ENCODE measurements at places on chromosomes 1 and 21.

- DNase-seq: no peak
These were observed 19.1 kb downstream of the C1orf116 start for GRCh38 chr1:207013321-207014085.

DNA sequence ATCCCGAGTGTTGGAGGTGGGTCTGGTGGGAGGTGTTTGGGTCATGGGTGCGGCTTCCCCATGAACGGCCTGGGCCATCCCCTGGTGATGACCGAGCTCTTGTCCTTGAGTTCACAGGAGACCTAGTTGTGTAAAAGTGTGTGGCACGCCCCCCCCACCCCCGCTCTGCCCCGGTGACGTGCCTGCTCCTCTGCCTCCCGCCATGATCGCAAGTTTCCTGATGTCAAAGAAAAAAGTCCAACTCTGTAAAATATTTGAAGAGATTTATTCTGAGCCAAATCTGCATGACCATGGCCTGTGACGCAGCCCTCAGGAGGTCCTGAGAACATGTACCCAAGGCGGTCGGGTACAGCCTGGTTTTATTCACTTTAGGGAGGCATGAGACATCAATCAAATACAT, 125.1 kb upstream of the COL6A1 start:
- DNase-seq: no peak

- DNase-seq: no peak
These were observed 169.6 kb downstream of the RYR2 start for GRCh38 chr1:237211540-237211939.

- no peak for DNase-seq
These were observed 14.2 kb downstream of the PODN start for GRCh38 chr1:53076165-53076564.

- DNase-seq: peak; percentile 17
These were observed 703 bp downstream of the PUM1 start for GRCh38 chr1:31064718-31065309.

DNA sequence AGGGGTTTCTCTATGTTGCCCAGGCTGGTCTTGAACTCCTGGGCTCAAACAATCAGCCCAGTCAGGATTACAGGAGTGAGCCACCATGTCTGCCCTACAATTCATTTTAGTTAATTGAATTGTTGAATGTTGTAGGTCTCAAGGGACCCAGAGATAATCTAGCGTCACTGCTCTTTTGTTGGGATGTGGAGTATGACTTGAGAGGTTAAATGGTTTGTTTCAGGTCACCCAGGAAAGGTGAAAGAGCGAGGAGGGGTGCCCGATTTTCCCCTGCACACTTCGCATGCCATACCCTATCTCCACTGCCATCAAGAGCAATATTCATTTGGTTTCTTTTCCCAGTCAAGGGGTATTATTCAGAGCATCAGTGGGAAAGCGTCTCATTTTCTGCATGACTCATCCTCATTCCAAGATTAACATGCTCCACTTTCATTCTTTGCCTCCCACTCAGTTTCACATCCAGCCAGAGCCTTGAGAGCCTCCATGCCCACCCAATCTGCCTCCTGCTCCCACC, 13.1 kb upstream of the SLC30A1 start:
- DNase-seq: peak; percentile 89

DNA sequence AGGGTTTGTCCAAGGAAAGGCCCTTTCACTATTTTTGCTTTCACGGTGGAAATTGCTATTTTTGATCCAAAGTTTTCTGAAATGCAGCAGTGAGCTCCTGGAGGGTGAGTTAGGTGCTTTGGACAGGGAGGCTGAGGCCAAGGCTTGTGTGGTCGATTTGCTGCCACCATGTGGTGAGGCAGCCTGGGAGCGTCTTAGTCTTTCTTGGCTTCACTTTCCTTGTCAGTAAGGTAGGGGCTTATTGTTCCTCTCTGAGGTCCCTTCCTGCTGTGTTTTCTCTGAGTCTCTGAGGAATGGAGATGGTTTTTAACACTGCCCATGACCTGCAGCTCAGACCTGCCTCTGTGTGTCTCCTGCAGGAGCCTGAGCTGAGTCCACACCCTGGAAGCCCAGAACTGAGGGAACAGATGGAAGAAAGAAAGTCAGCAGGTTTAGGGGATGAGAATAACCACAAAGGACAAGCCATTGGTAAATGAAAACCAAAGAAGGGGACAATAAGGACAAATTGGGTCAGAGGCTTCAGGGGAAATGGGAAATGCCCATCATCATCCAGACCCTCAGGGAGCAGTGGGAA, 20.1 kb upstream of the S100A10 start:
- DNase-seq: peak; percentile 56

DNA sequence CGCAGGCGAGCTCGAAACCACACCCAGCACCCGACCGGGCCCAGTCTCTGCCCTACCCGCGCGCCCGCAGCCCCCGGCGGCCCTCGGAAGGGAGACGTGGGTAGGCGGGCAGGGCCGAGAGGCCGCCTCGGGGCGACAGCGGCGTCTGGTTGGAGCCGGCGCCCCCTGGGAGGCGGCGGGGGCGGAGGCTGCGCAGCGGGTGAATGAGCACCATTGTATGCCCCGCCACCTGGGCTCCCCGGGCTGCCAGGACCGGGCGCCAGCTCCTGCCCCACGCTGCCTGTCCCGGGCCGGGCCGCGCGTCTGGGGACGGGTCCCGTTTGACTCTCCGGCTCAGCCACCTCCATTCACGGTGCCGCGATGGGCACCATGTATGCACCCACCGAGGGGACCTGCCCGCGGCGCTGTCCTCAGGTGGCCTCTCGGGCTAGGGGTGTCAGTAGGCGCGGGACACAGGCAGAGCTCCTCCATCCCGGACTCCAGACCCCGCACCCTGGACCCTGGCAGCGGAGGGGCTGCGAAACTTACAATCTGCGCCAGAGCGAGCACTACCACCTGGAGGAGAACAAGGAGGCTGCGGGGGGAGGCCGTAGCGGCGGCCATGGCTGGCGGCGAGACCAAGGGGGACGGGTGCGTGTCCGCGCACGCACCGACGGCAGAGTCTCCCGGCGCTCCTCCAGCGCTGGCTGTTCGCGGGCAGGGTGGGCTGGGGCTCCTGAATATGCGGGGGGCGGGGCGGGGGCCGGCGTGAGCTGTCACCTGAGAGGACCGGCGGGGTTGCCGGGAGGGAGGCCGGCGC, at the start of gene COL9A2:
Gene COL9A2 (minus strand): TSS at position 692 of the 799 bp plus-strand sequence. CDS start 89 bp downstream, at position 603.
- no peak for DNase-seq

DNA sequence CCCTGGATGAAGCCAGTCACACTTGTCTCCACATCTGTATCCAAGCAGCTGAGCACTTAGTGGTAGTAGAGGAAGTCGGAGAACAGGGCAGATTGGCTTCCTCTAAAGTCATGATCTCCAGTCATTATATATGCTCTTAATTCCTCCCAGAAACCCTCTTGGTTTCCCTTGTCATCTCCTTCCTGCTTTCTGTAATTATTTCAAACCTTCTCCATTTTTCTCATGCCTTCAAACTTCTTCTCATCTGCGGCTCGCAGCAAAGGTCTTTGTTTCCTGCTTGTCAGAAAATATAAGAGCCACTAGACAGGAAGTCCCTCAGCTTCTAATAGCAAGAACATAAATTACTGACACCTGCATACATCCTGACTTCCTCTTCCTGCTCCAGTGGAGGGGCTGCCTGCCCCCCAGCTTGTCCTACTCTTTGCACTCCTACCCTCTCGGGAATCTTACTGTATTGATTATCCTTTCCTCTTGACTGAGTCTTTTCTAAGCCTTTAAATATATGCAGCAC, 124.6 kb upstream of the NGF start:
- DNase-seq: no peak

DNA sequence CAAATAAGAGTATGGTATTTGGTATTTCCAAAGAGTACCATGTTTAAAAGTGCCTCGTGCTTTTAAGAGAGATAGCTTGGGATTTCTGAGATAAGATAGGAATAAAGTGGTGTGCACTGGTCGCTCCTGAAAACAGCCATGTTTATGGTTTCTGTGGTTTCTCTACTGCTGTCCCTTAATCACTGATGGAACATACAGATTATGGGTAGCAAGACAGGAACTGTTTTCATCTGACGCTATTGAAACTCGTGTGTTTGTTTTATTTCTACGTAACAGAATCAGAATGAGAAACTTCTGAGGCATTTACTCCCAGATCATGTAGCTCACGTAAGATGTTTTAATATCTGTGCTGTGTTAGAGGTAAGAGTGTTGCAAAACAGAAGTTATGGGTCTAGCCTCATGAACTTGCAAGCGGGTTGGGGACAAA, 126.0 kb downstream of the KIAA0319L start:
- DNase-seq: peak; percentile 74

DNA sequence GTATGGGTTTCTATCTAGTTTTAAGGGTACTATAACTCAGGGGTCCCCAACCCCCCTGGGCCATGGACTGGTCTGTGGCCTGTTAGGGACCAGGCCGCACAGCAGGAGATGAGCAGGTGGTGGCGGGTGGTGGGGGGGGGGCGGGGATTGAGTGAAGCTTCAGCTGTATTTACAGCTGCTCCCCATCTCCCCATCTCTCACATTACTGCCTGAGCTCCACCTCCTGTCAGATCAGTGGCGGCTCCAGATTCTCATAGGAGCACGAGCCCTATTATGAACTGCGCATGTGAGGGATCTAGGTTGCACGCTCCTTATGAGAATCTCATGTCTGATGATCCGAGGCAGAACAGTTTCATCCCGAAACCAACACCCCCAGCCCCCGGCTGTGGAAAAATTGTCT, 95.1 kb upstream of the SLC45A1 start:
- no peak for DNase-seq

- DNase-seq: no peak
These were observed 183.7 kb upstream of the FAM78B start for GRCh38 chr1:166350490-166350889.

- DNase-seq: no peak
These were observed 24.9 kb upstream of the ETS2 start for GRCh38 chr21:38780879-38781278.

DNA sequence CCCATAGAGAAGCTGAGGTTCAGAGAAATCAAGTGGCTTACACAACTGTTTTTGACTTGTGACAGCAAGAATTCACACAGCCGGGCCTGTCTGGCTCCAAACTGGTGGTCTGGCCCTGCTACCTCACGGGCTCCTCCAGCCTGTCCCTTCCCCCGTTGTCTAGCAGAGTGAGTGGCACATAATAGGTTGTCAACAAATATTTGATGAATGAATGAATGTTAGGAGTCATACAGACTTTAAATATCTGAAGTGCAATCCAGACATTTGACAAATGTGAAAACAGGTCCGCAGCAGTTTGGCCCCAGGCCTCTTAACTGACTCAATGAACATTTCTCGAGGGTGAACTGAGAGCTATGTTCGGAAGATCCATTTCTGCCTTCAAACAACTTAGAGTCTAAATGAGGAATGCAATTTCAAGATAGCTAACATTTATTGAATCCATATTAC, 1.1 kb upstream of the RHOC start:
- no peak for DNase-seq

DNA sequence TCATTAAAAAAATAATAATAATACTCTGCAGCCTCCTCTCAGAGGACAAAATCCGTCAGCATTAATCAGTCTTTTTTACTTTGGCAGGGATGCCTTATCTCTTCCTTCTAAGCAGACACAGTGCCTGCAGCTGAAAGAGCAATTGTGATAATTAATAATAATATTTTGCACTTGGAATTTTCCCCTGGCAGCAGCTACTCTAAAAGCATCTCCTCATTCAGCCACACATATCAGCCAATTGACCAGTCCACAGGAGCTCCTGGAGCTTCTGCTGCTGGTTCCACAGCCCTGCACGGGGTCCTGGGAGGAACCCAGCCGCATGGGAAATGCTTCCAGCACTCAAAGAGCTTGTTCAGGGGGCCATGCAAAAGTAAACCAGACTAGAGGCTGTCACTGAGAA, 31.0 kb upstream of the VWA5B1 start:
- no peak for DNase-seq

DNA sequence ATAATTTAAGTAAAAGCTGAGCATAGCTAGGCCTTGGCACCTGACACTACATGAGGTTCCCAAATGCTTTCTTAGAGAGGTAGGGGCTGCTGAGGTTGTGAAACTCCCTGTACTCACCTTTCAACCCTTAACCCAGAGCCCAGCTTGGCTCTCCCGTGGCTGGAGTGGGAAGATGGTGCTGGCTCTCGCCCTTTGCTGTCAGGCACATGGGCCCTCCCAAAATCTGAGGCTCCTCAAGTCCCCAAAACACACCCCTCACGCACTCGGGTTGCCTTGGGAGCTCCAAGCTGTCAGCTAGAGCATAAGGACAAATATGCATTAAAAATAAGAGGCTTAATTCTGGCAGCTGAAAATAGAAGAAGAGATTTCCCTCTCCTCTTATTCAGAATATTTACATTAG, 46.7 kb upstream of the PLPPR4 start:
- no peak for DNase-seq

DNA sequence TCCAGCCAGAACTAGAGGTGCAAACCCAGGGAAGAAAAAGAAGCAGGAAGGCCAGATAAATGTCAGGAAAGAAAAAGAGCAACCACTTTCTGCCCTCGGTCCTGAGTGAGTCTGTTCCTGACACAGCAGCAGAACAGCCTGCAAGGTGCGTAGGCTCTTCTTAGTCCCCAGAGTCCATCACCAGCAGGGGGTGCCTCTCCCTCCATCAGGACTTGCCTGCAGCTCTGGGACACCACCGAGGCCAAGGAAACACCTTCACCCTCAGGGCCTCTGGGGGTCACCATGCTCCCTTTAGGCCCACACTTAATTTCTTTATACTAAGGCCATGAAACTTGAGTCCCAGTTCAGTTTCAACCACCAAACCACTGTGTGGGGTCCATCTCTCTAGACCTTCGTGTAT, 43.7 kb upstream of the NFASC start:
- no peak for DNase-seq

GRCh38 chr1:31232689-31233088, 7.0 kb downstream of the NKAIN1 start:
- no peak for DNase-seq

- no peak for DNase-seq
These were observed 23.9 kb downstream of the BTF3L4 start for GRCh38 chr1:52080014-52080415.

DNA sequence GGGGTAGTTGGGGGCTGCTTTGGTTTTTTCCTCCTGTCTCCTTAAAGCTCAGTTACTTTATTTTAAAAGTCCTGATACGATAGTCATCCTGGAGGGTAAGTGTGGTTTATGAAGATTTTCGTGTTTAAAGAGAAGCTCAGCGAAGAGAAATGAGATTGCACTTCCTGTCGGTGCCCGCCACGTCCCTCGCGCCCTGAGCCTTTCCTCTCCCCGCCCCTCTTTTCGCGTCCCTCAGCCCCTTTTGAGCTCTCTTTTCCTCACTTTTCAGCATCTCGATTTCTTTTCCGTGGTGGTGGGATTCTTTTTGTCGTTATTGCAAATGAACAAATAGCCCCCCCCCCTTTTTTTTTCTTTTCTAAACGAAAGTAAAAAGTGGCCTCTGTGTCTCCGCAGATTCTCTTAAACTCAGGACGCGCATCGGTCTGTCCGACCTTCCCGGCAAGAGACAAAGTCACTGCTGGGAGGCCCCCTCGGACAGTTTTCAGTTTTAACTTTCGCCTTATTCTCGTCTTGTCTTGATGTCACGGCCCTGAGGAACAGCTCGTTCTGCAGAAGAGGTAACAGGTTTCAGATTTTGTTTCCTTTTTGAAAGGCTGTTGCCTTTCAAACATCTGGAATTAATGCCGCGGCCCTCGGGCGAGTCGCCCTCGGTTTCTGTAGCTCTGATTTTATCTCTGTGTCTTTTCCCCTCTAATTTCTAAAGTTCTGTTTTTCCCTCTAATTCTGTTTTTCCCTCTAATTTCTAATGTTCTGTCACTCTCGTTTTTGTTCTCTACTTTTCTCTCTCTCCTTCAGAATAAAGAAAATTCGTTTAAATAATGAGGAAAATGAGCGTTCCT, 1.0 kb upstream of the DMRTA2 start:
- no peak for DNase-seq

GRCh38 chr1:239606850-239607400, 220.6 kb downstream of the CHRM3 start:
- no peak for DNase-seq

GRCh38 chr1:111392042-111392441, 35.5 kb downstream of the OVGP1 start:
- DNase-seq: no peak

Data from IMR-90 (cell line).